ENCODE measurements at places on chromosomes 1 and 21.

DNA sequence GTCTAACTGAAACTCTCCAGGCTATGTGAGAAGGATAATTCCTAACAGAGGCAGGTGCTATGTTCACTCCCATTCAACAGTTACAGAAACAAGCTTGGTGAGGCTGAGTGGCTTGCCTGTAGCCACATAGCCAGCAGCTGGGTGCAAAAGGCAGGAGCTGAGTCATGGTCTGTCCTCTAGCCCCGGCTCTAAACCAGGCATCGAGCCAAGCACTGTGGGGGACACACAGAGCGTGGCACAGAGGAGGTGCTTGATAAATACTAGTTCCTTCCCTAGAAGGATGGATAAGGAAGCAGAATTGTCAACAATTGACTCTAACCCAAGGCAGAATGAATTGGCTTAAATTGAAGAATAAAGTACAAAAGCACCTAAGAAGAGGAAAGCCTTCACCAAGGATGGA, 10.4 kb upstream of the KCNA2 start:
- DNase-seq = no peak

- DNase-seq = no peak
These were observed 308.7 kb downstream of the TTLL7 start for GRCh38 chr1:83689921-83690868.

- no peak for DNase-seq
These were observed 6.9 kb downstream of the PYCR2 start for GRCh38 chr1:225917101-225917500.

GRCh38 chr21:32475162-32475812, 62.8 kb downstream of the EVA1C start:
- no peak for DNase-seq

DNA sequence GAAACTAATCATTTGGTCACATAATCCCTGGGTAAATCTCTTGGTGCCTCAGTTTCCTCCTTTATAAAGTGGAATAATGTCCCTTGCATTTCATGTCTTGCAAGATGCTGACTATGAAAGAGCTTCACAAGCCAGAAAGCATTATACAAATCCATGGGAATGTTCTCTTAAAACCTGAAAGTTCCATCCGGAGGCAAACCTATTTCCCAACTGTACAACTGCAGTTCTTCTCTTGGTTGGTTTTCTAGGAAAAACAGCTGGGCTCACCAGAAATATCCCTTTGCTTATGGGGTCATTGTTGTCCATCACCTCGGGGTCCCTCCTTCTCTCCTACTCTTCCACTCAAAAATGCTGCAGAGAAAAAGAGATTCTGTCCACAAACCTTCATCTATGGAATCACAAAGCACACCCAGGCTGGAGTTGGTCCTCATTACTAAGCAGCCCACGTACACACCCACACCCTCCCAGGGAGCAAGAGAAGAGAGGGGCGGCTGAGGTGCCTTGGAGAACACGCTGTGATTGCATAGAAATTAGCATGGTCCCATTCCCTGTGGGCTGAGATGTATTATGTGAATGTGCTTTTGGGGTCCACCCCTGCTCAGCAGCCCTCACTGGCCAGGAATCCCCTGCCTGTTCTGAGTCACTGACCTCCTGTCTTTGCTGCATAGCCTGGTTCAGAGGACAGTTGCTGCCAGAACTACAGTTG, 5.0 kb upstream of the PLXNA2 start:
- no peak for DNase-seq

GRCh38 chr1:4668743-4669700, 14.6 kb downstream of the AJAP1 start:
- DNase-seq = no peak

GRCh38 chr1:60727552-60727951, 354.8 kb upstream of the NFIA start:
- DNase-seq = no peak

DNA sequence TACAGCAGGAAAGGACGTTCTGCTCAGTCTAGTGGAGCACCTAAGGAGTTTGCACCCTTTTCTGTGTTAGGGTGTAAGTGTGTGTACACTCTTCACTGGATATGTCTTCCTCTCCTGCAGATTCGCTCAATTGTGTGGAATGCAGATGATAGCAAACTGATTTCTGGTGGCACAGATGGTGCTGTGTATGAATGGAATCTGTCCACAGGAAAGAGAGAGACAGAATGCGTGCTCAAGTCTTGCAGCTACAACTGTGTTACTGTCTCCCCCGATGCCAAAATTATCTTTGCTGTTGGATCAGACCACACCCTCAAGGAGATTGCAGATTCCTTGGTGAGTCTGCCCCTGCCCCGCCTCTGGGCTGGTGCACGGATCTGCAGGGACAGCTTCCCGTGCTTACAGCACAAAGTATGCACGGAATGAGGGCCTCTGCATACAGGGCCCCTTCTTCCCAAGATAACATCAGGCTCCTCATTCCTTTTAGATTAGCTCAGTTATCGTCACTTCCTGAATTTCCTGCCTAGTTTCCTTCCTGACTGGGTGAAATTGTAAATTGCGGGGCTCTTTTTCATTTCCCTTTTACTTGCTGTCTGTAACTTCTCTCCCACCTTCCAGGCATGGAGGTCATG, 34.6 kb downstream of the CFAP57 start:
- no peak for DNase-seq

- no peak for DNase-seq
These were observed 328.9 kb downstream of the PAPPA2 start for GRCh38 chr1:176791906-176792305.

DNA sequence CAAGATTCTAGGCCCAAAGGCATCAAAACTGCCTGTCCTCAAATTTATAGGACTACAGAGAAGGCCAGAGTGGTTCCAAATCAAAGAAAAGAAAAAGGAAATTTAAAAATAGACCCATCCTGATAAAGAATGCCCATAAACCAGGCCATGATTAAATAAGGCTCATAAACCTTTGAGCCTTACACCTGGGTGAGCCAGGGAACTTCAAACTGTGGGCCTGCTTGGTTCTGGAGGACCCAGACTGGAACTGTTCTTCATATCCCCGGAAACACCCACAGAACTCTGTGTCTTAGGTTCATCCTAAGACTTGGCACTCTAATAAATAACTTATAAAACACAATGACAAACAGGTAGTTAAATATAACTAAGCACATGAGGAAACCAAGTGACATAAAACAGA, 28.8 kb downstream of the MCOLN2 start:
- no peak for DNase-seq

GRCh38 chr1:79133774-79134364, 127.3 kb upstream of the ADGRL4 start:
- DNase-seq = no peak

GRCh38 chr1:234618737-234619049, 8.7 kb upstream of the IRF2BP2 start:
- no peak for DNase-seq

GRCh38 chr1:203056516-203056915, 29.3 kb downstream of the MYOG start:
- no peak for DNase-seq

DNA sequence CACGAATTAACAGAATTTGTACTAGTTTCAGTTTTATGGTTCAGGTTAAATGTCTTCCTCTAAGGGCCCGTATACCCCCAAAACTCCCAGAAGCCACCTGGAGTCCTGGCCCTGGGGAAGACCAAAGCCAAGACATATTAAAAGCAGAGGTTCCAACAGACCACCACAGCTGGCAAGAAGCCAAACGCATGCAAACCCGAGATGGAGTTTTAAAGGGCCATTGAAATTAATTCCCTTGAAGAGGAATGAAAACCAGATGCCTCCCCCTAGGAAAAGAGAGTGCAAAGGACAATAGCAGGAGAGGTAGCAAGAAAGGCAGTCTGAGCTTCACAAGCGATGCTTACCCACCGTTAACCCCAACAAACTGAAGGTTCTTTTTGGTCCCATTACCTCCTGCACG, 48.1 kb downstream of the KANK4 start:
- DNase-seq = no peak

GRCh38 chr1:25615563-25616094, 962 bp upstream of the MAN1C1 start:
- no peak for DNase-seq

GRCh38 chr21:35428001-35428320, 378.9 kb upstream of the RUNX1 start:
- DNase-seq = no peak

GRCh38 chr1:236952246-236953003, 51.8 kb downstream of the MT1HL1 start:
- DNase-seq = no peak

- DNase-seq = no peak
These were observed 387.3 kb upstream of the PLXNA2 start for GRCh38 chr1:208631506-208631905.

GRCh38 chr1:55654750-55655149, 439.6 kb upstream of the USP24 start:
- no peak for DNase-seq

- no peak for DNase-seq
These were observed 97.1 kb downstream of the DIRAS3 start for GRCh38 chr1:67953301-67953700.

DNA sequence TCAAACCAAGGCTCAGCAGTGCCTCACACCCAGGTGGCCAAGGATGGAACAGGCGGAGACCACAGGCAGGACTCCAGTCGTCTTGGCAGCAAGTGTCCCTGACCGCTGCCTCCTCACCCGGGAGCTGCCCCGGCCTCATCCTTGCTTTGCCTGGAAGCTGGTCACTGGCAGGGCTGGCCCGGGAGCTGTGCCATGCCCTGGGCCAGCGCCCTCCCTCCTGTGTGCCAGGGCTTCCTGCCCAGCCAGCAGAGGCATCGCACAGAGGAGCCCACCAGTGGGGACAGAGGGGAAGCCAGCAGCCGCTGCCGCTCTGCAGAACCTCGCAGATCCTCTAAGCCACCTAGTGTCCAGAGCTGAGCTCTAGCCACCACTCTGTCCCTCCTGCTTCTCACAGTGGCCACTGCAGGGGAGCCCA, 7.8 kb downstream of the CASZ1 start:
- no peak for DNase-seq

- DNase-seq = no peak
These were observed 43.7 kb upstream of the KANK4 start for GRCh38 chr1:62362926-62363325.

GRCh38 chr1:161032409-161032808, 6.4 kb downstream of the TSTD1 start:
- DNase-seq = no peak

DNA sequence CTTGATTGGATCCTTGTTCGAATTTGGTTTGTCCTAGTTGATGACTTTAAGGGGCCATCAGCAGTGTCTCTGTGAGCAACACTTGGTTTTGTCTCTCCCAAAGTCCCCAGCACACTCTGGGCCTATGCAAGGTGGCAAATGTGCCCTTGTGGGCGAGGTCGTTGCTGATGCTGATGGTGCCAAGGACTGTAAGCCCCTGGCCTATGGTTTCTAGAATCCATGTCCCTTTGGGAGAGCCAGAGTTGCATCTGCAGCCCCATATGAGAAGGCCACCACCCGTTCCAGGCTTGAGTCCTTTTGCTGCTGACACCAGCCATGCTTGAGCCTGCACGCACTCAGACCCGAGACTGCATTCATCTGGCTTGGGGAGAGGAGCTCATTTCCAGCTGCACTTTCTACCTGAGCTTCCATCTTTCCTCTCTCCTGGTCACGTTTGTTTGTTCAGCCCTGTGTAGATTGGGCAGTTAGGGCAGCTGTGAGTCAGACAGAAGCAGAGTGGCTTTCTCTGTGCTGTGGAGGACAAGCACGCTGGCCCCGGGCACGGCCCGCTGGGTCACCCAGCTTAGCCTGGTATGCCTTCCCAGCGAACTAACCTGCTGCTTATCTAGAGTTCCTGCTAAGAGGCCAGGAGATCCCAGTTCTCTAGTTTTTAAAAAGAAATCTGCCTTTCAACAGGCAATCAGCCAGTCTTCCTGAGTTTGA, 52.1 kb upstream of the CSF3R start:
- DNase-seq = no peak

DNA sequence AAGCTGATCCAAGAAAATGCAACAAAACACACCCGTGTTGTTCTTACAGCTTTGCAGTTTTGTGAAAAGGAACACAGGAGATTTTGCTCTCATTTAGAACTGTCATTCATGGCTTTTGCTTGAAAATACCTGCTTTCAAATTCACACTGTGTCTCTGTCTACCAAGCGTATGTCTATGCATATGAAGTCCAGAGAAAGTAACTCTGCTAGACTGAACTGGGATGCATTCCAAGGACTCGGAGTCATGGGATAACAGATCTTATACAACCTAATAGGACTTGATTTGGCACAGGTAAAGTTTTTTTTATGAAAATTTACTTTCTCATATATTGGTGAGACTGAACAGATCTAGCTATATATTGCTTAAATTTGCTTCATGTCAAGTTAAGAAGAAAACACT, 102.4 kb downstream of the PTGER3 start:
- no peak for DNase-seq

DNA sequence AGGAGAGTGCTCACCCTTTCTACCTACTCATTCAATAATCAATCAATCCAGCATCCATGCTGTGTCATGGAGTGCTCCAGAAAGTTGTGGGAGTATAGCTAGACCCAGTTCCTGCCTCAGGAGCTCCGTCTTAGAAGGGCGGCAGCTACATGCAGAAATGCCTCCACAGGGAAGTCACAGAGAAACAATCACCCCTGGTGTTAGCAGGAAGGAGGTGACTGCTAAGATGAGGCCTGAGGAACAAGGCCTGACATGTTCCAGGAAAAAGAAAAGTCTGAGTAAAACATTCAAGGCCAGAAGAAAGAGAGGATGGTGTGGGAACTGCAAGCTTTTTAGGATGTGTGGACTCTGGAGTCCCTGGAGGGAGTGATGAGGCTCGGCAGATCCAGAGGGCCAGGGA, 142.5 kb upstream of the MAGI3 start:
- no peak for DNase-seq

- no peak for DNase-seq
These were observed 7.2 kb downstream of the TAL1 start for GRCh38 chr1:47224676-47225399.

DNA sequence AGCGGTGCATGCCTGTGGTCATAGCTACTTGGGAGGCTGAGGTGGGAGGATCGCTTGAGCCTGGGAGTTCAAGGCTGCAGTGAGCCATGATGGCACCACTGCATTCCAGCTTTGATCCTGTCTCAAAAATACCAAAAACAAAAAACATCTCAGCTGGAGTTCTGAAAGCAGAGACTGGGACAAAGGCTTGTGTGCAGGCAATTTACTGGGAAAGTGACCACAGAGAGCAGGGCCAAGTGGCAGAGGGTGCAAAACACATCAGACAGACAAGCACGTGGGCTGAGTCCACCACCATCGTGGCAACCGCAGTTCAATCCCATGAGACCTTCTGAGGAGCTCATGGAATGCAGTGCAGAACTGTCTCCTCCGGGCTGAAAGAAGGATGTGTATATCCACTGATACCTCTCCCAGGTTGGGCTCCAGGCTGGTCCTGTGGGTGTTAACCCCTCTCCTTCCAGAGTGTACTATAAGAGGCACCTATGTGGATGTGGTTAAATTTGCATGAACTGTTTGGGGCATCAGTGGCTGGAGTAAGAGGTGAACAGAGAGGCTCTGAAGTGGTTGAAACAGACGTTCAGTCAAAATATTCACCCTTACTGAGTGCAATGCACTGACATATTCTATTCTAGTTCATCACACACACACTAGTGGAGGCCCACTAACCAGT, 10.8 kb downstream of the PIGP start:
- DNase-seq = no peak
